ENCODE measurements at places on chromosomes 11 and 22.
A peak's percentile ranks its signal among the peaks of the same experiment; 100 is the strongest.

GRCh38 chr11:67167091-67167490 is 48.0 kb downstream of the KDM2A start:
- DNase-seq = no peak

GRCh38 chr22:30078320-30079311 is 1.6 kb upstream of the HORMAD2 start:
- peak; percentile 17 for DNase-seq

- DNase-seq = no peak
These were observed 97.0 kb downstream of the PKNOX2 start for GRCh38 chr11:125261588-125261987.

DNA sequence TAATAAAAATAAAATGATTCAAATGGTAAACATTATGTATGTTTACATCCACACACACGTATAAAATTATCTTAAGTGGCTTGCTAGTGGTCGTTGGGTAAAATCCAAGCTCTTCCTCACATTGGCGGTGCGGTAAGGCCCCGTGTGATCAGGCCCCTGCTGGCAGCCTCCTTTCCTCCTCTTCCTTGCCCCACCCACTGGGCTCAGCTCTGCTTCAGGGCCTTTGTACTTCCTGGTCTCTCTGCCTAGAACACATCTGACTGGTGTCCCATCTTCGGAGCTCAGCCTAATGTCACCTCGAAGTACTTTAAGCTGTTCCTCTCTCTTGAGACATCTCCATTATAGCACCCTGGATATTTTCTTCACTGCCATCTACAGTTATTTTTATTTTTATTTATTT is 52.8 kb downstream of the OSBP2 start:
- no peak for DNase-seq

- DNase-seq = no peak
These were observed 54.6 kb downstream of the SLC36A4 start for GRCh38 chr11:93143186-93143585.

GRCh38 chr11:34411791-34412190 is 26.9 kb upstream of the CAT start:
- no peak for DNase-seq

DNA sequence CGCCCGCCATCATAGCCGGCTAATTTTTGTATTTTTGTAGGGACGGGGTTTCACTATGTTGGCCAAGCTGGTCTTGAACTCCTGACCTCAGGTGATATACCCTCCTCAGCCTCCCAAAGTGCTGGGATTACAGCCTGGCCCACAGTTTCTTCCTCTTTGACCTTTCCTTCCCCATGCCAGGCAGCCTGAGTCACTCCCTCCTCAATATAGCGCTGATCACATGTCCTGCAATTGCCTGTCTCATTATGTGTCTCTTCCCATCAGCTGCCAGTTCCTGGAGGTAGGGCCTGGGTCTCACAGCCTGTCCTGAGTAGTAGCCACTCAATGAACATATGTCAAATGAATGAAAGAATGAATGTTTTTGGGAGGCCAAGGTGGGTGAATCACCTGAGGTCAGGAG is 43.0 kb upstream of the CCDC134 start:
- no peak for DNase-seq

DNA sequence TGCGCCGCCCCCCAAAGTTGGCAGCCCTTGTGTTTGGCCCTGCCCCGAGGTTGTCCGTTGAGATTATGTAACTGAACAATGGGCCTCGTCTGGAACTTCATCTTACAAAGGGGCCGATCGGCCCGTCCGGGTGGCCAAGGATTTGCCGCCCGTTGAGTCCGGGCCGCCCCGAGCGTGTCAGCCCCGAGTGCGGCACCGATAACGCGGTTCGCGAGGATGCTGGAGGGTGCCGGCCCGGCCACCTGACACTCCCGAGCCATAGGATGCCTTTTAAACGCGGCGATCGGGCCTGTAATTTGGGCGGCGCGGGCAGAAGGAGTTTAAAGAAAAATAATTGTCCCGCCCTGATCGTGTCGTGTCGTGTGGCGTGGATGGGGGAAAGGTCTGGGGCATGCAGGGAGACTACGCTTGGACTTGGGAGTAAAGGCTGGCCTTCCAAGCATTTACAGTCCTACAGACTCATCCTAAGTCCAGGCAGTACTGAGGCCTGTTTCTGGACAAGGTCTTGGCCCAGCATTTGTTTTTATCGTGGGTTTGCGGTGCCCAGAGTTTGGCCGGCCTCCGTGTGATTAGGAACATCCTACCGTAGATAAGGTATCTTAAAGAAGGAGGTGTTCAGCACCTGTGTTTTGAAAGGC is 1.3 kb downstream of the WEE1 start:
- no peak for DNase-seq

GRCh38 chr22:36417281-36417686 is 29.5 kb upstream of the MYH9 start:
- no peak for DNase-seq

- DNase-seq = no peak
These were observed 5.2 kb downstream of the POLD4 start for GRCh38 chr11:67347964-67348749.

- no peak for DNase-seq
These were observed 53.2 kb upstream of the CDON start for GRCh38 chr11:126115816-126116331.

- no peak for DNase-seq
These were observed 35.7 kb downstream of the B3GAT1 start for GRCh38 chr11:134376150-134376921.

Data from stimulated activated CD4-positive, alpha-beta T cell treated with anti-CD3 and anti-CD28 coated beads, TNF-alpha, amount 100 ng/mL, for 24 hours (primary cell).